ENCODE measurements at places on chromosomes 7 and 10.

- DNase-seq = no peak
These were observed 126.4 kb downstream of the RNLS start for GRCh38 chr10:88456730-88457129.

DNA sequence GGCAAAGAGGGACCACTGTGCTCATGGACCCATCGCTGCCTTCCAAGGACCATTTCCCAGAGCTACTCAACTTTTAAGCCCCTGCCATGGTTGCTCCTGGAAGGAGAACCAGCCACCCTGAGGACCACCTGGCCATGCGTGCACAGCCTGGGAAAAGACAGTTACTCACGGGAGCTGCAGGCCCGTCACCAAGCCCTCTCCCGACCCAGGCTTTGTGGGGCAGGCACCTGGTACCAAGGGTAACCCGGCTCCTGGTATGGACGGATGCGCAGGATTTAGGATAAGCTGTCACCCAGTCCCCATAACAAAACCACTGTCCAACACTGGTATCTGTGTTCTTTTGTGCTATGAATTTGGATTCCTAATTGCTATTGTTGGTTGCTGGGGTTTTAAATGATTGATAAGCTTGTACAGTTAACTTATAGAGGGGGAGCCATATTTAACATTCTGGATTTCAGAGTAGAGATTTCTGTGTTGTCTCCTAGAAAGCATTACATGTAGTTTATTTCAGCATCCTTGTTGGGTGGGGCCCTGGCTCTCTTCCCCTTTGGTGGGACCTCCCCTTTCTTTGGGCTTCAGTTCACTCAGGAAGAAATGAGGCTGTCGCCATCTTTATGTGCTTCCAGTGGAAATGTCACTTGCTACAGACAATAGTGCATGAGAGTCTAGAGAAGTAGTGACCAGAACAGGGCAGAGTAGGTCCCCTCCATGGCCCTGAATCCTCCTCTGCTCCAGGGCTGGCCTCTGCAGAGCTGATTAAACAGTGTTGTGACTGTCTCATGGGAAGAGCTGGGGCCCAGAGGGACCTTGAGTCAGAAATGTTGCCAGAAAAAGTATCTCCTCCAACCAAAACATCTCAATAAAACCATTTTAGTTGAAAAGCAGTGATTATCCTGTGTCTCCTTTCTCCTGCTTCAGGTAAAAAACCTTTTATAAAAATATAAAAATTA lies 19.4 kb downstream of the LAT2 start:
- no peak for DNase-seq

- no peak for DNase-seq
These were observed 554.3 kb downstream of the TYW1 start for GRCh38 chr7:67550801-67551436.

- DNase-seq = no peak
These were observed 3.5 kb upstream of the OIT3 start for GRCh38 chr10:72890086-72890485.

GRCh38 chr7:132899833-132900232 lies 182.1 kb downstream of the CHCHD3 start:
- DNase-seq = no peak

- no peak for DNase-seq
These were observed 33.3 kb downstream of the CTBP2 start for GRCh38 chr10:125127110-125127509.

GRCh38 chr7:24573554-24574338 lies 494 bp downstream of the PALS2 start:
- DNase-seq = no peak

- DNase-seq = no peak
These were observed 196.5 kb upstream of the PRPS1L1 start for GRCh38 chr7:18224138-18224537.

DNA sequence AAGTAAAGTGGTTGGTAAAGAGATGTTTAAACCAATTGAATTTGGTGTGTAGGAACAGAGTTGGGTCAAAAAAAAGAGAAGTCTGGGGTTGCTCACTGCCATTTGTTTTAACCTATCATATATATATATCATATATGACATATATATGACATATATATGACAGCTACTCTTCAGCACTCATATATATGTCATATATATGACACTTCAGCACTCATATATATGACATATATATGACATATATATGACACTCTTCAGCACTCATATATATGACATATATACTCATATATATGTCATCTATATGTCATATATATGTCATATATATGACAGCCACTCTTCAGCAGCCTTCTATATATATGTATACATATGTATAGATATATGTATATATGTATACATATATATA lies 8.9 kb upstream of the A1CF start:
- no peak for DNase-seq

DNA sequence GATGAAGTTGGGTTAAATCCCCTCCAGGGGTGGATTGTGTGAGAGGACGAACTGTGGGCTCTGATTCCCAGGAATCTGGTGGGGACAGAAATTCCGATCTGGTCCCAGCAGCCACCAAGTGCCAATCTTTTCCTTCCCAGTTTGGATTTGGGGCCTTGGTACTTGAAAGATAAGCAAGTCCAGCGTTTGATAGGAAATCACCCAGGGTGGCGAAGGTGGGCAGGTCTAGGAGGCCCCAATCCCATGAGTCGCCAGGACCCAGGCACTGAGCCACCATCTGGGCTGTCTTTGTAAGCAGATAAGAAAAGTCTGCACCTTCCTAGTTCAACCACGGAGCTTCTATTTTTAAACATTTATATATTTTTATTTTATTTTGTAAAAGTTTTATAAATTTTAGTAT lies 122.6 kb upstream of the LSM8 start:
- DNase-seq = no peak

DNA sequence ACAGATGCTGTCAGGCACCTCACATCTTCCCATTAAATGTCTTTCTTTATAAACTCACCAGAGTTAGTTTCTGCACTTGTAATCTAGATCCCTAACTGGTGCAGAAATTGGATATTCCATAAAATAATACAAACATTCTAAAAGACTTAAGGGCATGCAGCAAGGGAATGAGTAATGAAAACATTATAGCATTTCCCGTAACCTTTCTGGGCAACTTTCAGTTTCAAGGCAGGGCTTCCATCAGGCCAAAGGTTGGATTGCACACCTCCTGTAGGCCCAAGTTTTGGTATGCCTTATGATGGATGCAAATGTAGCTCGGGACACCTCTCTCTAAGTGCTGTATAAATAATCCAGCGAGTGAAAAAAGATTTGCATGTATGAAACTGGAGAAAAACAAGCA lies 129.9 kb upstream of the LYZL2 start:
- peak; percentile 52 for DNase-seq

GRCh38 chr7:21327422-21328409 lies 100.2 kb upstream of the SP4 start:
- no peak for DNase-seq

- DNase-seq = no peak
These were observed 1.2 kb upstream of the CHAT start for GRCh38 chr10:49612513-49613164.

DNA sequence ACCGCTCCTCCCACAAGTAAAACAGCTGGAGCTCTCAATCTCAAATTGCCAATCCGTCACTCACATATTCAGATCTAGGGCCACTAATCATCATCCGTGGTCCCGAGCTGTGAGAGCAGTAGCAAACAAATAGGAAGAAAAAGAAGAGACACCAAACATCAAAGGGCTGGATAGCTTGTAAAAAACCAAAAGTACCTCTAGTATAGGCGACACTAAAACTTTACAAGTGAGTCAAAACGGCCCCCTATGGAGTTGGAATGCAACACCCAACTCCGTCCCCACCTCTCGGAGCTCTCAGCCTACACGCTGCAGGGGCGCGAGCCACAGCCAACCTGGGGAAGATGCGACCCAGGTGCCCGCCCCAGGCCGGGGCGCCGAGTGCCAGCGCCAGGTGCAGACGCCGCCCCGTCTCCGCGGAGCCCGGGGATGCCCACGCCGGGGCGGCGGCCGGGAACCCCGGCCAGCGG lies 581 bp downstream of the FAM3C start:
- DNase-seq = no peak

DNA sequence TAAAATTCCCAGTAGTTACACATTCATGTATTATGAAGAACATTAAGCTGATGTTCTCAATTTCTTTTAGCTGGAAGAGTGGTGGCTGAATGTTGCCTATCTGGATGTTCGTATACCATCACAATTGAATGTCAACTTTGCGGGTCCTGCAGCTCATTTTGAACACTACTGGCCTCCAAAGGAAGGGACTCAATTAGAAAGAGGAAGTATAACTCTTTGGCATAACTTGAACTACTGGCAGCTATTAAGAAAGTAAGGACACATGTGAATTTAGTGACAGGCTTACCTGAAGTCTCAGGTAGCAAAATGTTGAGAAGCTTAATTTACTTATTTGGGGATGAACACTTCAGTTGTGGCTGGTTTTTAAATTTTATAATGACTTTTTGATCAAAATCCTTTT lies 15.9 kb downstream of the CROT start:
- no peak for DNase-seq

DNA sequence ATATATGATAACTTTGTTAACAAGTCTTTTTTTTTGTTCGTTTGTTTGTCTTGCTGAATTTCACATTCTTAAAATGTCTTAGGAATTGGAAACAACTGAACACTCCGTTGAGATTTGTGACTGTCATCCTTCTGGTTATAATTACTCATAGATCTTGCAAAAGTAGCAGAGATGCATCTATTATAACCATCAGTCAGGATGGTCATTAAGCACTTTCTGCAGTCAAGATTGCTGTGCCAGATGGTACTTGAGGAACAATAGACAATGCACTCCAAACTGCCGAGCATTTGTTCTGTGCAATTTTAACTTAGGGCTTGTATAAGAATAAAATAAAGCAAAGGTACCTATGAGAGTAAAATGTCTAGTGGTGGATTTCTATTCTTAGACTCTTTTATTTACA lies 710.1 kb upstream of the KCND2 start:
- DNase-seq = no peak

- no peak for DNase-seq
These were observed 249.8 kb downstream of the PTEN start for GRCh38 chr10:88113232-88113631.

All from smooth muscle cell of the brain vasculature (primary cell).